Mammary epithelial cell (primary cell): ENCODE measurements at places on chromosomes 2 and 18. TPM values are rescaled to one million over a fixed set of nuclear protein-coding genes. Genes with fewer than 3 reads are reported as not detected.

- DNase-seq: no peak
Measured at GRCh38 chr18:21841570-21841969, 101.0 kb downstream of the MIB1 start.

ALK gene
- polyA plus RNA-seq: not detected

TDRD15 gene
- not detected for polyA plus RNA-seq

GRCh38 chr2:232903989-232904388 is 33.9 kb downstream of the SNORC start:
- DNase-seq: no peak

MARCHF7 gene
- polyA plus RNA-seq: 25.5 TPM

- no peak for DNase-seq
Measured at GRCh38 chr2:179746981-179747380, 114.4 kb downstream of the ZNF385B start.

KIF5C gene
- 0.06 TPM for polyA plus RNA-seq

GRCh38 chr2:213187386-213187785 is 36.0 kb upstream of the IKZF2 start:
- DNase-seq: no peak

DNA sequence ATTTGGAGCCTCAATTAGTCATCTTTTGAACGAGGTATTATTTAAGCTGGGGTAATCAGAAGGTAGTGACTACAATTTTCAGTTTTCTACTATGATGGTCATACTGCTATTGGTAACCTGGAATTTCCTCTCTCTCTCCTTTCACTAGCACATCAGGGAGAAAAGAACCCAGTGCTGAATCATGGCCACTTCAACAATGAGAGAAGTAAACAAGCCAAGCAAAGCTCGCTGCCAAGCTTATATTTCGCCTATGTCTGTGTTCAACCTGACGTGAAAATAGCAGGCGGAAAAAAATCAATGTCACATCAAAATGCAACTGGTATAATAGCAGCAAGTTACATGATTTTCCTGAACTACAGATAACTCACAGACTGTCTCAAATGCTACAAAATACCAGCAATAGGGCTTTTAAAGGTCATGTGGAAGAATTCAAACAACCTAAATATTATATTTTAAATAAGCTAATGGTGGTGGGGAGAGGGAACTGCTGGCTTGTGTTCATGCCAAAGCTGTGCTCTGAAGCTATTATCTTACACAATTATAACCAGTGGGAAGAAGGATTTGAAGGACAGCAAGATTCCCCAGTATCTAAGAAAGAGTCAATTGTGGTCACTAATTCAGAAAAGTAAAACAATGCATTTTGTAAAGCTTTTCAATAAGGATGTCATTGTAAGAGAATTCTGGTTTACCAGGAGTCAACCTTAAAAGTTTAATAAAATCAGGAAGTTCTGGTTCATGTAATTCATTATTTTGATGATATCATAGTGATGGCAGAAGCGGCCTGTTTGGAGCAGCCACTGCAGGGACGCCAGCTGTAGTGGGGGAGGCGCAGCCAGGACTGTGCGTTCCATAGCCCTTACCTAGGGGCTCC is 38.0 kb downstream of the RNF152 start:
- peak; percentile 47 for DNase-seq

GRCh38 chr2:101991721-101992145 is at the start of gene IL1R2:
Gene IL1R2 (plus strand): TSS chr2:101991960. CDS start chr2:102008576, 16,616 bp downstream.
- peak; percentile 34 for DNase-seq

SERPINB5 gene
- polyA plus RNA-seq: 525 TPM

DOK6 gene
- not detected for polyA plus RNA-seq

TUBA3D gene
- polyA plus RNA-seq: not detected

DNA sequence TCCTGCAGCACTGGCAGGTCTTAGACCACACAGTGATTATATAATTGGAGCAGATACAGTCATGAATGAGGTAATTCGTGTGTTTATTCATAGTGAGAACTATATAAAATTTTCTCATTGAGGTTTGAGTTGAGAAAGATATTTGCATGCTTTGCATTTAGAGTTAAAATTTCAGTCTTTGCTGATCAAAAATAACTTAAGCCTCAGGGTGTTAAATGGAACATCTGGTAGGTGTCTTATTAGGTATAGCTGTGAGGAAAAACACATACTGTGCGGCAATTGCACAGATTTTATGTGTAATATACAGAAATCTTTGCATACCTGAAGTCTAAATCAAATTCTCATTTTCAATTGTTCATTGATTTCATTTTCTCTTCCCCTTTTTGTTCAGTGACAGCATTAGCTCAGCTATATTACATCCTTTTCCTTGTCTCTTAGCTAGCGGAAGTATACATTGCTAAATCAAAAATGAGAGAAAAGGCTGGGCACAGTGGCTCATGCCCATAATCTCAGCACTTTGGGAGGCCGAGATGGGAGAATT is 21.2 kb downstream of the GORASP2 start:
- DNase-seq: no peak

- DNase-seq: no peak
Measured at GRCh38 chr2:125516496-125517109, 1139.4 kb upstream of the GYPC start.

TXNDC2 gene
- polyA plus RNA-seq: 0.09 TPM

DNA sequence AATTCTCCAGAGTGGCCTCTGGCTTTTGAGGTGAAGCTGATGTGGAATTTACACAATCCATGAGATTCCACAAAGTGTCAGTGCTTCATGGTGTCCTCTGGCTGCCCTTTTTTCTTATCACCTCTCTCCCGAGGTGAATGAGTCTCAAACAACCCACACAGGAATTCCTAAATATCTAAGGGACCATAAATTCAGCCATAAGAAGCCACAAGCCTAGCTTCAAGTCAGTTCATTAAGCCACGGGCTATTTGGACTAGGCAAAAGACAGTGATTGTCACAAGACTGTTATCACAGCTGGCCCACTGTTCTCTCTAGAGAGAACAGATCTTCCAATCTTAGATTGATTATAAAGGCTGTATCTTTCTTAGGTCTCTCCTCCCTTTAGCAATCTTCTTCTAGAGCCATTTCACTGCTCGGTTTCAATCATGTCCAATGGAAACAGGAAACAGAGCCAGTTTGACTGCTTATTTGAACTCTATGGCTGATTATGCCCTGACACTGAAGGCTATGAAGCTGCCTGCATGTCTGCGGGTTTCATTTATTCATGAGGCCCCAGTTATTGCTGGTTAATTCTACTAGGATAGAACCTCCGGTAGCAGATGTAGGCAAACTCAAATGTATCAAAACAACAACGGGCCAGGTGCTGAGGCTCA is 4.1 kb downstream of the NEMP2 start:
- peak; percentile 26 for DNase-seq

INPP5D gene
- polyA plus RNA-seq: 27.5 TPM

DNA sequence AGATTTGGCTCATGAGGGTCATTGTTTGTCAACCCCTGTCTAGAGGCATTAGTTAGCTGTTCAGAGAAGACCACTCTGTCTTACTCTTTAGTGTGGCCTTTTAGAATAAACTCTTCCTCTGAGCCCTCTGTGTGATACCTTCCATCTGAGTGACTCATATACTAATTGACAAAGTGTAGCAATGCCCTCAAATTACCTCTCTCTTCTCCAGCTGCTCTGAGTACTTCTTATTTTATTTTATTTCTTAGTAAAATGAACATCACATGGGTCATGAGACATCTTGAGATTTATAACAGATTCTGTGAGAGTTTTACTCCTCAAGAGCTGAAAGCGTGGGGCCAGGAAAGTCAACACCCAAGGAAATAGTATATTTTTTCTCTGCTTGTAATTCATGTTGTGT is 67.4 kb downstream of the KCTD18 start:
- no peak for DNase-seq

GRCh38 chr18:77677536-77677935 is 427.9 kb downstream of the GALR1 start:
- DNase-seq: no peak

DNA sequence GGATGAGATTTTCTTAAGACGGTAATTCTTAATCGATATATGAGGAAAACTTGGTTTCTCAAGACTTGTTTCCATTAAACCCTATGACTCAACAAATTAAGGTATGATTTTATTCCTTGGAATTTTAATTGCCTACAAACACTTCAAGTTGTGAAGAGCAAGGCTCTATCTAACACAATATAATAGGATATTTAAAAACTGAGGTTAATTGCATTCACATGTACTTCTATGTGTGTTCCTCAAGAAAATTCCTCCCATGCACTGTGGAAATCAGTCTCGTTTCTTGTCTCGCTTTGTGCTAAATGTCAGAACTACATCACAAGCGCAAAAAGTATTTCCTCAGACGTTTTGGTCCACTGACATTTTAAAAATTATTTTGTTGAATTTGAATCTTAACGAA is 109.6 kb upstream of the UNC80 start:
- no peak for DNase-seq

GRCh38 chr2:100427627-100428258 is 10.3 kb upstream of the CHST10 start:
- peak; percentile 35 for DNase-seq
